ENCODE measurements at places on chromosomes 3 and 15.
A peak's percentile ranks its signal among the peaks of the same experiment; 100 is the strongest.

GRCh38 chr15:39979606-39980005 lies 45.7 kb downstream of the EIF2AK4 start:
- DNase-seq = no peak

DNA sequence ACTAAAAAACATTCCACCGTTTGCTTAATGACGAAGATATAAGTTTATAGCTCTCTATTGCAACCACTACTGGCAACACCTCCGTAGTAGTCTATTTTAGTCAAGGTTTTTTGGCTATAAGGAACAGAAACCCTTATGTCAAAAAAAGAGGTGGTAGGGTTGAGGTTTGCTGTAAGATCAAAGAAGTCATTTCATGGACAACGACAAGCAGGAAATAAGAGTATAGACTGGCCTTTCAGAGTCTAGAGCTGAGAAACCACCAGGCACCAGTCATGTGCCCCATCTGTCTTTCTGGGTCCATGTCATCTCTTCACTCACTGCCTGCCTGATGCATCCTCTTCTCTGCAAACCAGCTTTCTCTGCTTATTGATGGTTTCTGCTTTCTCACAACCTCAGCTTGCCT lies 42.7 kb downstream of the THBS1 start:
- DNase-seq = no peak

GRCh38 chr3:138460536-138461205 lies 26.3 kb downstream of the ESYT3 start:
- DNase-seq = no peak

- no peak for DNase-seq
These were observed 632 bp downstream of the CTSH start for GRCh38 chr15:78944202-78944625.

DNA sequence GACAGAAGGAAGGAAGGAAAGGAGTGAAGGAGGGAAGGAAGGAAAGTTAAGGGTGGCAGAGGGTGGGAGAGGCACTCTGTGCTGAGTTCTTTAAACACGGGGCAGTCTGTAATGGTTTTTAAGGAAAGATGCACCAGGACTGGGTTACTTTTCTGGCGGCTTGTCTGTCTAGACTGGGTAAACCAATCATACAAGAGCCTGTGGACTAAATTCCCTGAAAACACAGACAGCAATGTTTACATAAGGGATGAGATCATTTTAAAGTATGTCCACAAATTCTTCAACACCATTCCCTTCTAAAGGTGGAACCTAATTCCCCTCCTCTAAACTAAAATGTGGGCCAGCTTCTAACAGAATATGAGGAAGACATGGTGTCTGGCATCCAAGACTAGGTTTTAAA lies 235.5 kb upstream of the IGF1R start:
- no peak for DNase-seq

- DNase-seq = peak; percentile 3
These were observed 182.7 kb downstream of the MEX3B start for GRCh38 chr15:81863162-81863561.

DNA sequence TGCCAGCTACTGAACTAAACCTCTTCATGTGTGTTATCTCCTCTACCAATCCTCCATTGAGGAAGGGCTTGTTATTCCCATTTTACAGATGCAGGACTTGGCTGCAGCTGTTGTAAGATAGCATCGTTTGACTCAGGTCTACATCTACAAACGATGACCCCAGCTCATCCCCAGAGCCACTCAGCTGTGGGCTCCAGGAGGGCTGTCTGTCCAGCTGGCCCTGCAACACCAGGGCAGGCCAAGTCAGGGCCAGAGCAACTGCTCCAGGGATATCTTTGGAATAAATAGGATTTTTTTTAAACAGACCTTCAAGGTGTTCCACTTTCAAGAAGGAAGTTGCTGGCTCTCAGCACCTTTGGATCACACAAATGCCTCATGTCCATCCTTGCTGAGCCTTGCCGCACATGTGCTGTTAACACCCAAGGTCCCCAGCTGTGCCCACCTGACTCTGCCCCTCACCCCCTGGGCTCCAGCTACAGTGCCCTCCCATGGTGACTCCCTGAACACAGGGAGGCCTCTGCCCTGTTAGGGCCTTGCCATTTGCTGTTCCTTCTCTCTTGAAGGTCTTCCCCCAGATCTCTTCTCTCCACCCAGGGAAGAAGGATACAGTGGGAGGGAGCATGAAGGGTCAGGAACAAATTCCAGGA lies 31.0 kb downstream of the ALDH1L1 start:
- no peak for DNase-seq

GRCh38 chr3:60829058-60829457 lies 422.2 kb downstream of the FHIT start:
- DNase-seq = peak; percentile 83

DNA sequence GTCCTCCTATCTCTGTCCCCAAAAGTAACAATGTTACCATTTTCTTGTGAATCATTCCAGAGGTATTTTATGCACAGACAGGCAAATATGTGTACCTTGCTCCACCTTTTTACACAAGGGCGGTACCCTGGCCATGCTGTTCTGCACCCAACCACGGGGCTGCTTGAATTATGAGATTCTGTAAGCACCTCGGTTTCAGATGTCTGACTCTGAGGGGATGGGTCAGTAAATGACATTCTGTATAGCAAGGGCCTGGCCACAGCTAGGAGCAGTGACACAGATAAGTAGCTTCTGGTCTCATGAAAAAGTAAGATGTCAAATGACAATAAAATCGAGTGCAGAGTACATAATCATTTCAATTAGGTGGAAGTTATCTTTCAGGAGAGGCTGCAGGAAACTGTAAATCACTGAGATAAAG lies 30.4 kb upstream of the FLNB start:
- peak; percentile 91 for DNase-seq

DNA sequence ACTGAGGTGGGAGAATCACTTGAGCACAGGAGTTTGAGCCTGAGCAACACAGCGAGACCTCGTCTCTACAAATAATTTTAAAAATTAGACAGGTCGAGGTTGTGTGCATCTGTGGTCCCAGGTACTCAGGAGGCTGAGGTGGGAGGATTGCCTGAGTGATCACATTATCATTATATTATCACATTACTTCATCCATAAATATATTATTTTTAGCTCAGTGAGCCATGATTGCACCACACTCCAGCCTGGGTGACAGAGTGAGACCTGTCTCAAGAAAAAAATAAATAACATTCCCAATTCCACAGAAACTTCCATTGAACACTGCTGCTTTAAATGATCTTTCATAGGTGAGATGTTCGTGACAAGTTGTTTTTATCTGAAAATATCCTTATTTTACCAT lies 21.8 kb downstream of the GABPB1 start:
- no peak for DNase-seq

DNA sequence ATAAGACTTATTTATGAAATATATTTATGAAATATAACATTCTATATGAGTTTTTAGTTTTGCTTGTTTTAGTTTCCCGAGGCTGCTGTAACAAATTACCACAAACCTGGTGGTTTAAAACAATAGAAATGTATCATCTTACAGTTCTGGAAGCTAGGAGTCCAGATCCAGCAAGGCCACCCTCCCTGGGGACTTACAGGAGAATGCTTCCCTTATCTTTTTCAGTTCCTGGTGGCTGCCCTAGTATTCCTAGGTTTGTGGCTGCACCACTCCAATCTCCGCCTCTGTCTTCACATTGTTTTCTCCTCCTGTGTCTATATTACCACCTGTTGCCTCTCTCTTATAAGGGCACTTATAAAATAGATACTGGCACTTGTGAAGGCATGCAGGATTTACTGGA lies 877.8 kb downstream of the TUSC7 start:
- no peak for DNase-seq

- no peak for DNase-seq
These were observed 67.6 kb upstream of the CMC1 start for GRCh38 chr3:28173836-28174235.

- no peak for DNase-seq
These were observed 936 bp downstream of the KIF7 start for GRCh38 chr15:89654301-89654761.

DNA sequence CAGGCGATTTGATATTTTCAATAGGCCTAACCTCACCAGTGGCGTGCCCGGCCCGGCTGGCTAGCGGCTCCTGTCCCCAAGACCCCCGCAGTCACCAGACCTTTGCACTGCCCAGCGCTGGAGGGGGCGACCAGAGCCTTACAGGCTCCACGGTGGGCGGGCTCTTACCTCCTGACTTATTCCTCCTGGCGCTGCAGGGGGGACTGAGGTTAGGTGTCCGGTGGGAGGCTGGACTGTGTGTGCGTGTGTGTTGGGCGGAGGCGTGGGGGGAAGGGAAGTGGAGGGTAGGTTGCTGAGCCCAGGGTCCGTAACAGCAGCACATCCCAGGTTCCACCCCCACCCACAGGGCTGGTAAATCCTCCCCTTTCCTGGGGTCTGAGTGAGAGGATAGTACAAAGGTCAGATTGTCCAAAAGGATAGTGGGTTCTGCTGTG lies 27.5 kb upstream of the THRB start:
- no peak for DNase-seq

DNA sequence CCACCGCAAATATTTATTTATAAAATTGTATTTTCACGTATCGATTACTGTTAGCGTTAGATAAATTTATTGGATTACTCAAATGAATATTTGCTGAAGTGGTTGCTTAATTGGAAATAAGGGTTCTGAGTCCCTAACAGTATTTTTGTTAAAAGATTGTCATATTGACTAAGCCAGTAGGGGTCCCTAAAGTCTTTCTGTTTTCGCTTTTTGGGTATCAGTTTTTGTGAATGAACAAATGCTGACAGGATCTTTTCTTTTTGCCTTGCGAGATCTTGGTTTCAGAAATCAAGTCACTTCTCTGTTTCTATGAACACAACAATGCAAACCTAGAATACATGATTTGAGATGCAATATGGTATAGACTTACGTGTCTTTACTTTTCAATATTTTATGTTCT lies 7.1 kb downstream of the RAD51 start:
- no peak for DNase-seq

- DNase-seq = no peak
These were observed 2.5 kb downstream of the FEM1B start for GRCh38 chr15:68279779-68280753.

DNA sequence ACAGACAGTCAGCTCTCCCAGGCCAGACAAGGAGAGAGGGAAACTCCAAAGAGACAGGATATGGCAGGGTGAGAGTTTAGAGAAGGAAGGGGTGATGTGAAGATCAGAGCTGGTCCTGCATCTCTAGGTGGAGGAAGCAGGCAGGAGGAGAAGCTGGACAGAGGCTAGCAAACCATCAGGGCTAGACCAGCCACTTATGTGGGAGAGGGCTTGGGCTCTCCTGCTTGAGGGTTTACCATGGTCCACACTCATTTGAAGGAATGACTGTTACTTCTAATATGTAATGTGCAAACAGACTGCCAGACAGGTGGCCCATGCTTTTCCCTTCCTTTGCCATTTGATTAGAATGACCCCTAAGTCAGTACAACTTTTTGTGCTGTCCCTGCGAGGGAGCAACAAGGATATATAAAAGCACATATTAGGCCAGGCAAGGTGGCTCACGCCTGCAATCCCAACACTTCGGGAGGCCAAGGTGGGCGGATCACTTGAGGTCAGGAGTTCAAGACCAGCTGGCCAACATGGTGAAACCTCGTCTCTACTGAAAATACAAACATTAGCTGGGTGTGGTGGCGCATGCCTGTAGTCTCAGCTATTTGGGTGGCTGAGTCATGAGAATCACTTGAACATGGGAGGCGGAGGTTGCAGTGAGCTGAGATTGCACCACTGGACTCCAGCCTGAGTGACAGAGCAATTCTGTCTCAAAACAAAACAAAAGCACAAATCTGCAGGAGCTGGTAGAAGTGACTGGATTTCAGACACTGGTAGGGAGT lies 41.0 kb upstream of the MANF start:
- DNase-seq = no peak

DNA sequence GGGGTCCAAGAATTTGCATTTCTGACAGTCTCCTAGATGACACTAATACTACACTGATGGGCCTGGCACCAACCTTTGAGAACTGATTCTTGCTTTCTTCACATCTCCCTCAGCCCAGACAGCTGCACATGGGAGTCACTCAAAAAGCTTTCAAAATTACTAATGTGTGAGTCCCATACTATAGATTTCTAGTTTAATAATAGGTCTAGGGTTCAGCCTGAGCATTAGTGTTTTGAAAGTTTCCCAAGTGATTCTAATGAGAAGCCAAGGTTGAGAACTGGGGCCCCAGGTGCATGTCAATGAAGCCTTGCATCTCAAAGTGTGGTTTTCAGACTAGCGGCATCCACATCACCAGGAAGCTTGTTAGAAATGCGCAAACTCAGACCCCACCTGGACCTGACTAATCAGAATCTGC lies 159.9 kb upstream of the CMC1 start:
- no peak for DNase-seq

- DNase-seq = peak; percentile 32
These were observed 81.6 kb upstream of the HERC1 start for GRCh38 chr15:63915209-63915872.

GRCh38 chr15:51004103-51004551 lies 90.6 kb downstream of the TNFAIP8L3 start:
- no peak for DNase-seq

- DNase-seq = no peak
These were observed 202.7 kb upstream of the LRIG1 start for GRCh38 chr3:66703501-66703900.

DNA sequence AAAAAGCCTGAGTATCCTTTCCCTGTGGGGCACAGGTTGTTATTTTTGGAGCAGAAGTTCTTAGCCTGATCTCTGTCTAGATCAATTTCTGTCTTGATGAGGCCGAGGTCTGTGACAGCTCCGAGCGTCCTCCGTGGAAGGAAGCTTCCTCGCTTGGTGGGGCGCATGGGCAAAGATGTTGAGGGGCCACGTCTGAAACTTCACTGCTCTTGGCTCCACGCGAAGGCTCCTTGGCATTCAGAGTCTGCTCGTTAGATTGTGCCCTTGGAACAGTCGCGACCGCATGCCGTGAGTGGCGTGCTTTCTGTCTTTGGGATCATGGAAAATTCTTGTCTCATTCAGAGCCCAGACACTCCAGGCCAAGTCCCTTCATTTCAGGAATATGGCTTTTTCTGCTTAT lies 13.7 kb downstream of the GRK7 start:
- DNase-seq = no peak

DNA sequence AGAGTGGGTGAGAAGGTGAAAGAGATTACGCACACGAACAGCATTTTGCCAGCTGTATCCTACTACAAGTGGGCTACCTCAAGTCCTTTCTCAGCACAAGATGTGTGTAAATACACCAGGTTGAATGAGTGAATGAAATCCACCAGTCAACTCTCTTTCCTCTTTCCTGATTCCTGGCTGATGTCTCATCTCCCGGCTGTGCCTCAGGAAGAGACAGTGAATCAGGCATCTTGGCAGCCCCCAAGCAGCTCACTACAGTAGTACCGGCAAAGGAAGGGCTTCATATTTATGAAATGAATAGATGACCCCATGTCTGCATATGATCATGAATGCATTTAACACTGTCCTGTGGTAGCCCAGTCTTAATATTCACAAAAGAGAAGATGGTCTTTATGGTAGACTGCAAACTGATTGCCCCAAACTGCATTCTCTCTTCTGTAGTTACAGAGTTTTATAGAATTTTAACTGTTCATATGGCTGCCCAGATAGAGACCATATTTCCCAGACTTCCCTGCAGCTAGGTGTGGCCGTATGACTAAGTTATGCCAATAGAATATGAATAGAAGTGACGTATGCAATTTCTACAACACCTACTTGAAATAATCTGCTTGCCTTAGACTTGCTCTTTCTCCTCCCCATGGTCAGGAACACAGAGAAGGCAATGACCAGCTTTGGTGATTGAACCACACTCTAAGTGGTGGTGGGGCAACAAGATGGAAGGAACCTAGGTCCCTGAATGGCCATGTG lies 22.7 kb downstream of the MGLL start:
- DNase-seq = no peak

- peak; percentile 12 for DNase-seq
These were observed 106.3 kb downstream of the ZBTB20 start for GRCh38 chr3:115040673-115041286.

GRCh38 chr15:89998141-89998661 lies 2.9 kb upstream of the ZNF710 start:
- DNase-seq = peak; percentile 80

- no peak for DNase-seq
These were observed 53.7 kb downstream of the NKIRAS1 start for GRCh38 chr3:23863060-23863459.

Measured in SW480 (cell line).